Activated T-cell treated with anti-CD3 and anti-CD28 coated beads for 48 hours (primary cell): ENCODE measurements at places on chromosomes 2 and 18.

DNA sequence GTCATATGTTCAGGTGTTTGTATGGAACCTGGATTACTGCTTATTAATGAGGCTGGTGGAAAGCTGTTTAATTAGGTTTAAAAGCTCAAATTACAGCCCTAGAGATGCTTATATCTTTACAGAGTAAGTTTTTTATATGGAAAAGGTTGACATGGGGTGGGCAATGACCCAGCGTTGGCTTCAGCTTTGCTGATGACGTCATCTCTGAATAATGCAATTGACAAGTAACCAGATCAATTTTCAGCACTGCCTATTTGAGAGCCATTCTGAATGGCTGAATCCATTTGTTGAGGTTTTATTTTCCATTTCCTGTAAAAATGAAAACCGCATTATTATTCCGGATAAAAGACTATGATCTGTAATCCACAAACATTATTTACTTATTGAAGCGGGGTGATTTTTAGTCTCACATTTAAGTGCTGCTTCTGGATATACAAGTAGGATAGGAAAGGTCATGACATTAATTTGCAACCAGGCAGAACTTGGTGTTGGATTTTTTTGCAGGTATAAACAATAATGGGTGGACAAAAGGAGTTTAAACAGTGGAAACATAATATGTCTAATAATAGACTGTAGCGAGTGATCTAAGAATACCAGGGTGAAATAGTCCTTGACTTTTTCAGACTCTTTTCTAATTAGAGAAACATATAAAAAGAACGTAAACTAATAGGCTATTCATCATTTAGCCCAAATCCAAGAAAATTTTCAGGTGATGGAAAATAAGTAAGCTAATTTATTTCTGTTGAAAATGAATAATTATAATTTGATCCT is 2.7 kb downstream of the PPP1R1C start:
- DNase-seq: no peak

GRCh38 chr2:229572507-229573271 is 141.7 kb downstream of the DNER start:
- no peak for DNase-seq

GRCh38 chr2:45688479-45689298 is 37.2 kb downstream of the PRKCE start:
- no peak for DNase-seq

- DNase-seq: no peak
Observed at GRCh38 chr2:20391951-20392699, 41.5 kb upstream of the PUM2 start.

GRCh38 chr2:23399674-23400261 is 14.8 kb downstream of the KLHL29 start:
- no peak for DNase-seq

- DNase-seq: no peak
Observed at GRCh38 chr2:238163481-238164198, 4.9 kb downstream of the ERFE start.

DNA sequence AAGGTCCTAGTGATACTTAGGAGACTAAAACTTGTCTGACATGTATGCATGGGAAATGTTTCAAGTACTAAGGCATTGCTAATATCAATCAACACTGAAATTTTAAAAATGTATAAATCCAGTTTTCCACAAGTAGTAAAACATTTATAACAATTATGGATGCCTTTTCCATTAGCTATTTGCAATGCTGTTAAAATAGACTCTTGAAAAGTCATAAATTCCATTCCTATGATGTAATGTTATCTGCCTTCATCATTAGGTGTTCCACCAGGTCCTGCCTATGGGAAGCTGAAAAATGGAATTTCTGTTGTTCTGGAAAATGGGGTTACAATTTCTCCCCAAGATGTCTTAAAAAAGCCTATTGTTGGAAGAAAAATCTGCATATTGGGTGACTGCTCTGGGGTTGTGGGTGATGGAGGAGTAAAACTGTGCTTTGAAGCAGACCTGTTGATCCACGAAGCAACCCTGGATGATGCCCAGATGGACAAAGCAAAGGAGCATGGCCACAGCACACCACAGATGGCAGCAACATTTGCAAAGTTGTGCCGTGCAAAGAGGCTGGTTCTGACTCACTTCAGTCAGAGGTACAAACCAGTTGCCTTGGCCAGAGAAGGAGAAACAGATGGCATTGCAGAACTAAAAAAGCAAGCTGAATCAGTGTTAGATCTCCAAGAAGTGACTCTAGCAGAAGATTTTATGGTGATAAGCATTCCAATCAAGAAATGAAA is 18.7 kb downstream of the ELAC1 start:
- no peak for DNase-seq

DNA sequence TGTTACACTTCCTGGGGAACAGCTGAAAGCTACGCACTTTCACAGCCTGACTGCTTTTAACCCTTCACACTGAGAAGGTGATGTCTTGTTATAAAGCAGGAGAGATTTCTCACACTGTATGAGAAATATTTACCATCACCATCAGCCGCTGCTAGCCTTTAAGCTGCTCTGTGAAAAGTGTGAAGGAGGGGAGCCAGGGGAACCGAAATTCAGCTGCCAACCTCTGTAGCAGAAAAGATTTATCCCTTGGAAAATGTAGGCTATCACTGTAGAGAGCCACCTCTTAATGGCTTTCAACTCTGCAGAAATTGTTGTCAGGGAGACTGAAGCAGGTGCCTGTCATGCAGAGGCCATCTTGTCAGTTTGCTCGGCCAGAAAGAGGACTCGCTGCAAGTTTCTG is 145.3 kb downstream of the SP3 start:
- DNase-seq: no peak
